ENCODE measurements at places on chromosomes 2 and 18. TPM values are rescaled to one million over a fixed set of nuclear protein-coding genes. Genes with fewer than 3 reads are reported as not detected.

ANKRD62 gene
- total RNA-seq, result not detected

GRCh38 chr2:136130511-136130910 lies 12.6 kb upstream of the CXCR4 start:
- no peak overlapping the region for H3K27ac ChIP-seq
- no peaks in the 10 kb centered on the region for H3K4me1 ChIP-seq
- H3K36me3 ChIP-seq, result no peaks in the 10 kb centered on the region

- H3K36me3 ChIP-seq, result peaks cover 6% of the 10 kb centered on the region
- H3K4me3 ChIP-seq, result no peak overlapping the region
- peak; percentile 97 for DNase-seq
Observed at GRCh38 chr2:27638037-27638637, 9.3 kb downstream of the GPN1 start.

- H3K27ac ChIP-seq, result no peak overlapping the region
- no peak overlapping the region for H3K4me3 ChIP-seq
- no peaks in the 10 kb centered on the region for H3K27me3 ChIP-seq
- no peak for DNase-seq
- H3K36me3 ChIP-seq, result no peaks in the 10 kb centered on the region
Observed at GRCh38 chr2:2646433-2647051, 315.5 kb upstream of the MYT1L start.

MROH2A gene
- not detected for total RNA-seq

DNA sequence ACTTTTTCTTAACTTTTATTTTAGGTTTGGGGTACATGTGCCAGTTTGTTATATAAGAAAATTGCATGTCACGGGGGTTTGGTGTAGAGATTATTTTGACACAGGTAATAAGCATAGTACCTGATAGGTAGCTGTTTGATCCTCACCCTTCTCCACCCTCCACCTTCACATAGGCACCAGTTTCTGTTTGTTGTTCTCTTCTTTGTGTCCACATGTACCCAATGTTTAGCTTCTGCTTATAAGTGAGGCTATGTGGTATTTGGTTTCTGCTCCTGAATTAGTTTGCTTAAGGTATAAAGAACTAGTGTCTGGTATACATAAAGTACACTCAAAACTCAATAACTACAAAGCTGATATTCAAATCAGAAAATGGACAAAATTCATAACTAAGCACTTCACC lies 654.6 kb upstream of the LINC00305 start:
- no peak overlapping the region for H3K27ac ChIP-seq
- no peaks in the 10 kb centered on the region for H3K36me3 ChIP-seq
- DNase-seq, result no peak
- no peaks in the 10 kb centered on the region for H3K4me1 ChIP-seq
- H3K27me3 ChIP-seq, result no peaks in the 10 kb centered on the region

FHOD3 gene
- total RNA-seq, result 3.1 TPM

GRCh38 chr2:214830794-214831346 lies 21.4 kb upstream of the BARD1 start:
- no peaks in the 10 kb centered on the region for H3K4me1 ChIP-seq
- no peak overlapping the region for H3K4me3 ChIP-seq
- no peaks in the 10 kb centered on the region for H3K27me3 ChIP-seq
- DNase-seq, result peak; percentile 50

GRCh38 chr2:218990052-218990451 lies 3.2 kb downstream of the CRYBA2 start:
- H3K36me3 ChIP-seq, result no peaks in the 10 kb centered on the region
- H3K4me3 ChIP-seq, result no peak overlapping the region
- no peak for DNase-seq
- no peaks in the 10 kb centered on the region for H3K4me1 ChIP-seq
- H3K27me3 ChIP-seq, result peaks cover 77% of the 10 kb centered on the region

GRCh38 chr2:128286011-128286721 lies 32.5 kb downstream of the HS6ST1 start:
- H3K36me3 ChIP-seq, result peaks cover 3% of the 10 kb centered on the region
- no peak overlapping the region for H3K27ac ChIP-seq
- no peak overlapping the region for H3K4me3 ChIP-seq
- no peaks in the 10 kb centered on the region for H3K27me3 ChIP-seq

DNA sequence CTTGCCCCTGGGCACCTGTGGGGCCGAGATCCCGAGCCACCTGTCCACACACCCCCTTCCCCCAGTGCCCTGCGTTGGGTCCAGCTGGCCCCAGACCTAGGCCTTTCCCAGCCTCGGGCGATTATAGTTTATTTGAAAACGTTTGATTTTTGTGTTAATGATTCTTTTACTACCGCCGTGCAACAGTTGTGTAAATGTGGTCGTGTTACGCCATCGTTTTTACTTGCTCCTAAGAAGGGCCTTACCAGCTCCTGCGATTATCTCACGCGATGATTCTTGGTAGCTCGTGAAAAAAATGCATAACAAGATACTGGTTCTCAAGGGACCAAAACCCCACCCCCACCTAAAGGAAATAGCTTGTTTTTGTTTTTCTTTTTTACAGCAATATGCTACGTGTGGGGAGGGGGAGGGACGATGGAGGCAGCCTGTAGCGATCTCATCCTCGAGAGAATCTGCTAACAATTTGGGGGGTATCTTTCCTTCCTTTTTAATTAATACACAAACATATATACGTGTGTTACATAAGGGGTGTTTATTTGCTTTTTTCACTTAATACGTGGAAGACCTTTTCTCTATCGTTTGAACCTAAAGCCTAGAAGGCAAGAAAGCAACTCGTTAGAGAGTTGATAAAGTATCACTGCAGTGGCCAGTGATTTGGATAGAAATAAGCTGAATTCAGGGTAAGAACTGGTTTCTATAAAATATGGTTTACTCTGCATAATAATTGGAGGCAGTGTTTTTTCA lies 1.0 kb downstream of the ZDBF2 start:
- H3K4me3 ChIP-seq, result peak overlapping the region; percentile 75
- H3K36me3 ChIP-seq, result no peaks in the 10 kb centered on the region
- peaks cover 9% of the 10 kb centered on the region for H3K27me3 ChIP-seq
- H3K27ac ChIP-seq, result peak overlapping the region; percentile 41

DSG3 gene
- not detected for total RNA-seq

ZNF396 gene
- total RNA-seq, result 5.0 TPM

SEMA4F gene
- 9.4 TPM for total RNA-seq

All from fibroblast of lung (primary cell).